ENCODE measurements at places on chromosomes 2 and 18. TPM values are rescaled to one million over a fixed set of nuclear protein-coding genes. Genes with fewer than 3 reads are reported as not detected.

DNA sequence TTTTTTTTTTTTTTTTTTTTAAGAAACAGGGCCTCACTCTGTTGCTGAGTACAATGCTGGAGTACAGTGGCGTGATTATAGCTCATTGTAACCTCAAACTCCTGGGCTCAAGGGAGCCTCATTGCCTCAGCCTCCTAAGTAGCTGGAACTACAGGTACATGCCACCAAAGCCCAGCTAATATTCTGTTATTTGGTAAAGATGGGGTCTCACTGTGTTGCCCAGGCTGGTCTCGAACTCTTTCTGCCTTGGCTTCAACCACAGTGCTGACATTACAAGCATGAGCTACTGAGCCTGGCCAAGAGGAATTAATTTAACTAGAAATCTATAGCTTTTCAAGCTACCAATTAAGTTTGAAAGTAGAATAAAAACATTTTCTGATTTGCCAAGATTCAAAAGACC lies 27.8 kb downstream of the DYM start:
- H3K27ac ChIP-seq: no peak overlapping the region
- H3K36me3 ChIP-seq: no peaks in the 10 kb centered on the region
- H3K4me1 ChIP-seq: peaks cover 2% of the 10 kb centered on the region
- H3K27me3 ChIP-seq: no peaks in the 10 kb centered on the region

GRCh38 chr2:135985826-135986393 lies 484 bp upstream of the DARS1 start:
- no peak for DNase-seq
- peaks cover 15% of the 10 kb centered on the region for H3K4me1 ChIP-seq
- no peaks in the 10 kb centered on the region for H3K27me3 ChIP-seq
- no peaks in the 10 kb centered on the region for H3K36me3 ChIP-seq
- peak overlapping the region; percentile 79 for H3K27ac ChIP-seq

- H3K4me1 ChIP-seq: peaks cover 20% of the 10 kb centered on the region
- no peak for DNase-seq
- no peak overlapping the region for H3K27ac ChIP-seq
- no peak overlapping the region for H3K4me3 ChIP-seq
- H3K36me3 ChIP-seq: no peaks in the 10 kb centered on the region
These were observed 10.6 kb downstream of the PLEKHB2 start for GRCh38 chr2:131115752-131116151.

DNA sequence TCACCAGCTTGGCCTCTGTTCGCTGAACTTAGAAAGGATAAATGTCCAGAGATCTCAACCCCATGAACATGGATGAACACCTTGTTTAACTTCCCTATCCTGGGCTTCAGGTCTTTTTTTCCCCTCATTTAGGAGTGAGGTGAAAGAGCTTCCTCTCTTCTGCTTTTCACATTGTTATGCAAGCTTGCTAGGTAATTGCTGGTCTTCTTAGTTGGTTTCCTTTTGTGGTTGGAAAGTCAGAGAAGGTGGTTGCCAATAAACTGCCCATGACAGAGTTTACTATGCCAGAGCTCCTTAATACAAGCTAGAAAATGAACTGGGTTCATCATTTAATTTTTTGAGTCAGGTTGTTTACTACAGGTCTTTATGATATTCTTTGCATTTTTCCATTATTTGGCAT lies 16.6 kb downstream of the SLC9A4 start:
- H3K36me3 ChIP-seq: no peaks in the 10 kb centered on the region
- no peak for DNase-seq
- H3K27ac ChIP-seq: no peak overlapping the region
- H3K4me1 ChIP-seq: peaks cover 12% of the 10 kb centered on the region
- no peak overlapping the region for H3K4me3 ChIP-seq

DNA sequence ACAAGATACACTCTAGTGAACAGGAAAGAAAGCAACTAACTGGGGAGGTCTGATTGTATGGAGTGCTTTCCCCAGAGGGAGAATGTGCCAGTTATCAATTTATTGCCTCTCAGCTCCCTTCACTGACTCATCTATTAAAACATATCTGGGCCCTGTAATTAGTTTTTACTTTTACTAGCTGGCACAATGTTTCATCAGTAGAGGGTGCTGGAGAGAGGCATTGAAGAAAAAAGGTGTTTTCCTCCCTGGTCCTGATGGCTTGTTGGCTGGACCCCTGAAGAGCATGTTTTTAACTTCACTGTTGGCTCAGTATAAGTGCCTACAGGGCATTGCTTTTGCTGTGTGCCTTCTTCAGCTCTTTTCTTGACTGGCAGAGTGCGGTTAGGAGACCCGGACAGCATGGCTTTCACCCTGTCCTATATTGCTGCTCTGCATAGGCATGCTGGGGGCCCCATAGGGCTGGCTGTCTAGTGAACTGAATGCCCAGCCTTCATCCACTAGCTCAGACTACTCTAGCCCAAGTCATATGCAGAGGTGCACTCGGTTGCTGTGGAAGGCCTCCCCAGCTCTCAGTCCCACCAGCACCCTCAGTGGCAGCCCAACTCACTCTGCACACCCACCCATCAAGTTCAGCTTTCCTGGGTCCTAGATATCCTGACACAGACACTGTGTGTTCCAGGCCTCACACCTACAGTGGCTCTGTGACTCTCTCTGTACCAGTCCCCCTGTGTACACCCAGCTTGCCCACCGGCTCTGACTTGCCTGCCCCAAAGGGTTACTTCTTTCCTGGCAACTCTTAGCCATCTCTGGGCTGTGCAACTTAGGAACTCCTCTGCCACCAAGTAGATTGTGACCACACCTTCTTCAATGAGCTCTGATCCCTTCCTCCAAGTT lies 62.3 kb upstream of the ACYP2 start:
- peaks cover 4% of the 10 kb centered on the region for H3K27me3 ChIP-seq
- no peak overlapping the region for H3K4me3 ChIP-seq
- no peak for DNase-seq
- H3K4me1 ChIP-seq: no peaks in the 10 kb centered on the region
- H3K27ac ChIP-seq: no peak overlapping the region

DNA sequence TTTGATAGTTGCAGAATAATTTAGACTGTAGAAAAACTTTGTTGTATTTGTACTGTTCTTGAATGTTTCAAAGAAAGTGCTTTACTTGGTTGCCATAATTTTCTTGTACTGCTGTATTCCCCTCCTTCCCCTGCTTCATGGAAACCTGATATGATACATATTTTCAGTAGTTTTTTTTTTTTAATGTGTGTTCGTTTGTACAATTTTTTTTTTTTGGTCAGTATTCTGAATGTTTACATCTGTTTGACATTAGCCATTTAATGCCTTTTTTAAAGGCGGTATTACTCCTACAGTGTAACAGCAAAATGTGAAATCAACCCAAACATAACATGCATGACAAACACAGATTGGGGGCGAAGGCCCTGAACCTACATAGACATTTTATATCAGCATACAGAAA lies 172.3 kb downstream of the ASXL3 start:
- no peak overlapping the region for H3K4me3 ChIP-seq
- no peaks in the 10 kb centered on the region for H3K27me3 ChIP-seq
- no peaks in the 10 kb centered on the region for H3K36me3 ChIP-seq
- no peak for DNase-seq

GRCh38 chr2:106119074-106119473 lies 75.0 kb downstream of the UXS1 start:
- no peaks in the 10 kb centered on the region for H3K4me1 ChIP-seq
- no peak overlapping the region for H3K4me3 ChIP-seq
- H3K36me3 ChIP-seq: no peaks in the 10 kb centered on the region
- H3K27ac ChIP-seq: no peak overlapping the region

GRCh38 chr2:187174582-187174981 lies 273.5 kb downstream of the CALCRL start:
- no peak overlapping the region for H3K4me3 ChIP-seq
- H3K36me3 ChIP-seq: no peaks in the 10 kb centered on the region
- no peaks in the 10 kb centered on the region for H3K4me1 ChIP-seq

DNA sequence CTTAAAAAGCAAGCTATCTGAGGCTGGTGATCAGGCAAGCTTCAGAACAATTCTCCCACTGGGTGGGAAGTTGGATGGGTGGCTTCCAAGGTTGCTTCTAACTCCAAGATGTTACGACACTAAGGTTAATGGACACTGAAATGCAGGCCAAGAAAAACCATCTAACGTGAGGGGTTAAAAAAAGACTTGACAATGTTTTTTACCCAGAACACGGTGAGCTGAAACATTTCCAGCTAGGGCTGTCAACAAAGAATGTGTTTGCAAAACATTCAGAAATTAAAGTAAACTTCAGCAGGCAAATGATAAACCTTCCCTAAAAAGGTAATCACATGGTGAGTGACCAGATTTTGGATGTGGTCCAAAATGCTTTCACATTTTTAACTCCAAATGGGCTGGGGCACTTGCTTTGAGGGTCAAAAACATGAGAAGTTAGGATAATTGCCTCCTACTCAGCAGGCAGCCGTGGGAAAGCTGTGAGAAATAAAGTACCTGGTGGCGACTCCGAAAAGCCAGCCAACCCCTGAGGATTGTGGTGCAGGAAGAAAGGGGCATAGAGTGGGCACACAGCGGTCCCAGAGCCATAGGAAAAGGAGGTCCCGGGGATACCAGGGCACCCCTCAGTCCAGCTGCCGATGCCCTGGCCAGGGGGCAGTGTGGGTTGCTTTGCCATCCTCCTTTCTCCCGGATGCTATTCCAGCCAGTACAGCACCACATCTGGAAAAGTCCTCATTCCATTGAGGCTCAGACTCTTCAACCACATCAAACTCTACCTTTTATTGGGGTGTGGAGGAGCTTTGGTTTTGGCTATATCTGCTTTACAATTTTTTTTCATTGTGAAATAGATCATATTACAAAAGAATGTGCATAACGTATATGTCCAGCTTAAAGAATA lies 90.0 kb upstream of the ATL2 start:
- H3K36me3 ChIP-seq: no peaks in the 10 kb centered on the region
- H3K4me1 ChIP-seq: no peaks in the 10 kb centered on the region
- DNase-seq: no peak
- no peak overlapping the region for H3K4me3 ChIP-seq
- H3K27ac ChIP-seq: no peak overlapping the region
- peaks cover 3% of the 10 kb centered on the region for H3K27me3 ChIP-seq

DNA sequence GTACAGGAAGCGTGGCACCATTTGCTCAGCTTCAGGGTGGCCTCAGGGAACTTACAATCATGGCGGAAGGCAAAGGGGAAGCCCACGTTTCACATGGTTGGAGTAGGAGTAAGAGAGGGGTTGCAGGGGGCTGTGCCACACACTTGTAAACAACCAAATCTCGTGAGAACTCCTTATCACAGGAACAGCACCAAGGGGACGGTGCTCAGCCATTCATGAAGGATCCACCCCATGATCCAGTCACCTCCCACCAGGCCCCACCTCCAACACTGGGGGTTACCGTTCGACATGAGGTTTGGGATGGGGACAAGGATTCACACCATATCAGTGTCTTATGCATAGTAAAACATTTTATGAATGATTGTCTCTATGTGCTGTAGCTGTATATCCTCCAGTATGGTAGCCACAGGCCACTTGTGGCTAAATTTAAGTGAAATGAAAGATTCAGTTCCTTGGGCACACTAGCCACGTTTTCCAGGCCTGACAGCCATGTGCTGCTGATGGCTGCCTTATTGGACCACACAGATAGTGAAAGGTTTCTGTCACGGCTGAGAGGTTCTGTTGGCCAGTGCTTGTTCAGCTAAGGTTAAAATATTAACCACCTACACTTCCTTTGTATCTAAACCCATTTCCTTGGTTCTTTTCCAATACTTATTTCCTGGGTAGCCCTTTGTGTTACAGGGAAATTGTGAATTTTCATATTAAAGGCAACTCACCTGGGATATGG lies 77.3 kb downstream of the AGAP1 start:
- H3K27me3 ChIP-seq: peaks cover 3% of the 10 kb centered on the region
- H3K36me3 ChIP-seq: no peaks in the 10 kb centered on the region
- no peak for DNase-seq
- no peak overlapping the region for H3K27ac ChIP-seq

DNA sequence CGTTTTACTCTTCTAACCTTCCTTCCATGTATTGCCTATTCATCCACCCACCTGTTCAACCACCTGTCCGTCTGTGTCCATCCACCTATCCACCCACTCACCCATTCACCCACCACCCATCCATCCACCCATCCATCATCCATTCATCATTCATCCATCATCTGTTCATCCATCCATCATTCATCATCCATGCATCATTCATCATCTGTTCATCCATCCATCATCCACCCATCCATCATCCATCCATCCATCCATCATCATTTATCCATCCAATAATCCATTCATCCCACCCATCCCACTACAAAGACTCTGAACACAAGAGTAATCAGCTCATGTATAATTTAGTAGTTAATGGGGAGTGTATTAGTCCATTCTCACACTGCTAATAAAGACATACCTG lies 78.0 kb downstream of the ACOXL start:
- DNase-seq: no peak
- no peaks in the 10 kb centered on the region for H3K27me3 ChIP-seq
- no peak overlapping the region for H3K4me3 ChIP-seq
- H3K4me1 ChIP-seq: peaks cover 6% of the 10 kb centered on the region
- H3K27ac ChIP-seq: no peak overlapping the region

GRCh38 chr2:140085674-140086073 lies 1305.5 kb upstream of the NXPH2 start:
- no peak for DNase-seq
- H3K27ac ChIP-seq: no peak overlapping the region
- peaks cover 2% of the 10 kb centered on the region for H3K27me3 ChIP-seq
- H3K4me3 ChIP-seq: no peak overlapping the region

DNA sequence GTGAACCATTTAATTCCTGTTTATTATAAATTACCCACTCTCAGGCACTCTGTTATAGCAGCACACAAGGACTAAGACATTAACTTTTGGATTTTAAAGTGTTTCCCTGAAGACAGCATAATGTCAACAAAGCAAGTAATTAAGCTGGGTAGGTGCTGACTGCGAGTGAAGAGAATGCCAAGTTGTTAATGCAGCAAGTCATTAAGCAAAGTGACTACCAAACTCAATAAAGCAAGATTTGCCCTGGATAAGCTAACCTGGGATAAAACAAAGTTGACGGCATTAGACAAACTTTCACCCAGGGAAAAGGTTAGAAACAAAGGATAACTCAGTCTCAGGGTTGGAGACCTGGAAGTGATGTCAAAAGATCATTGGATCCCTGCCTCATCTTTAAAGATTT lies 28.4 kb upstream of the NABP1 start:
- no peak for DNase-seq
- H3K27ac ChIP-seq: no peak overlapping the region
- no peaks in the 10 kb centered on the region for H3K4me1 ChIP-seq
- no peaks in the 10 kb centered on the region for H3K27me3 ChIP-seq
- H3K4me3 ChIP-seq: no peak overlapping the region
- no peaks in the 10 kb centered on the region for H3K36me3 ChIP-seq

DNA sequence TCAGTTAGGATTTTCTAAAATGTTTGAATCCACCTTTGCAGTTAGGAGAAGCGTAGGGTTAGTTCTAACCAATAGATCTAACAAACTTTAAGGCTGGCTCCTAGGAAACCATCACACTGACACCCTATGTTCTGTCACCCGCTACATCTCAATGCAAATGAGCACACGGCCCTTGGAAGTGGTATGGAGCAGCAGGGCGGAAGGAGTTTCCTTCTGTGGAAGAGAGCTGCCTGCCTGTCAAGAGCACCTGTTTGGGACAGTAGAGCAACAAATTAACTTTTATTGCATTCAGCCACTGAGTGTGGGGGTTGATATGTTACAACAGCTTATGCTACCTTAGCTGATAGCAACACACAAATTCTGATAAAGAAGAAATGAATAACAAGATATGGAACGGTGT lies 306.9 kb upstream of the RAB6C start:
- peaks cover 31% of the 10 kb centered on the region for H3K4me1 ChIP-seq
- peak overlapping the region; percentile 43 for H3K4me3 ChIP-seq
- DNase-seq: no peak
- no peak overlapping the region for H3K27ac ChIP-seq
- no peaks in the 10 kb centered on the region for H3K36me3 ChIP-seq
- H3K27me3 ChIP-seq: peaks cover 4% of the 10 kb centered on the region

CCDC68 gene
- not detected for total RNA-seq

WDCP gene
- total RNA-seq: 22.3 TPM

FBXO48 gene
- 0.81 TPM for total RNA-seq

CHST9 gene
- not detected for total RNA-seq

Data from glutamatergic neuron (in vitro differentiated cells).